ENCODE measurements at places on chromosomes 1 and 21.

GRCh38 chr1:232440325-232441035, 189.5 kb downstream of the SIPA1L2 start:
- DNase-seq: no peak

DNA sequence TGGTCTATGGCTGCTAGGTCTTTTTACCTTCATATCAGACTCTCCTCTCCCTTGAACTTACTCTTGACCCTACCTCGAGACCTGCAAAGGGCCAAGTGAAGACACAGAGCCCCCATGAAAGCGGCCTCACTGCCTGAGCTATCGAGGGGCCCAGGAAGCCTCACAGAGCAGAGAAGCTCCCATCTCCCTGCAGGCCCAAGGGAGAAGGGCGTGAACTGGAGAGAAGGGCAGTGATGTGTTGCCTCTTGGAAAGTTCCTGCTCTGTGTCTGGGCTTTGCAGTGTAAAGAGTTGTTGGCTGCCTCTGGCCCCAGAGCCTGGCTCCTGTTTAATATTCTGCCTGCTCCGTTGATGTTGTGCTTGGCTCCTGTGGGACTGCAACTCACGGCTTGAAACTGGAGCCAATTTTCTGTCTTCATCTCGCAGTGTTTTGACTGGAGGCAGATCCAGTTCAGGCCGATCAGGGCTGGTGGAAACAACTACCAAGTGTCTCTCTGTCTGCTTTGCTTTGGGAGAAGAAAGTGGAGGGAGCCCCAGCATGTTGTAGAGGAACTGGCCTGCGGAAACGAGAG, 4.3 kb downstream of the SERTAD4 start:
- DNase-seq: no peak

DNA sequence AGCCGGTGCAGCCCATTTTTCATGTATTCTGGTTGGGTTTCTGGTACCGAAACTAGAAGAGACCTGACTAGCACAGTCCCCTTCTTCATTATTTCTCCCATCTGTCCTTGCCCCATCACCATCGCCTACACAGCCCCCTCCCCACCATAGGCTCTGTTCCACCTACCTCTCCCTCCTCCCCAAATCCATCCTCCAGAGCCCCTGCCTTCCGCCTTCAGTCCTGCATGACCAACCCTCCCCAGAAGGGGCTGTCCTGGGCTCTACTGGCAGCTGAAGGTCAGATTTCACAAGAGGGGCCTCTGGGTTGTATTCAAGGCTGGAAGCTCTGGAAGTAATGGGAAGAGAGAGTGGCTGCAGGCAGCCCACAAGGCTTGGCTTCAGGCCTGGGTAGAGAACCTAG, 55.2 kb downstream of the SDC3 start:
- no peak for DNase-seq

DNA sequence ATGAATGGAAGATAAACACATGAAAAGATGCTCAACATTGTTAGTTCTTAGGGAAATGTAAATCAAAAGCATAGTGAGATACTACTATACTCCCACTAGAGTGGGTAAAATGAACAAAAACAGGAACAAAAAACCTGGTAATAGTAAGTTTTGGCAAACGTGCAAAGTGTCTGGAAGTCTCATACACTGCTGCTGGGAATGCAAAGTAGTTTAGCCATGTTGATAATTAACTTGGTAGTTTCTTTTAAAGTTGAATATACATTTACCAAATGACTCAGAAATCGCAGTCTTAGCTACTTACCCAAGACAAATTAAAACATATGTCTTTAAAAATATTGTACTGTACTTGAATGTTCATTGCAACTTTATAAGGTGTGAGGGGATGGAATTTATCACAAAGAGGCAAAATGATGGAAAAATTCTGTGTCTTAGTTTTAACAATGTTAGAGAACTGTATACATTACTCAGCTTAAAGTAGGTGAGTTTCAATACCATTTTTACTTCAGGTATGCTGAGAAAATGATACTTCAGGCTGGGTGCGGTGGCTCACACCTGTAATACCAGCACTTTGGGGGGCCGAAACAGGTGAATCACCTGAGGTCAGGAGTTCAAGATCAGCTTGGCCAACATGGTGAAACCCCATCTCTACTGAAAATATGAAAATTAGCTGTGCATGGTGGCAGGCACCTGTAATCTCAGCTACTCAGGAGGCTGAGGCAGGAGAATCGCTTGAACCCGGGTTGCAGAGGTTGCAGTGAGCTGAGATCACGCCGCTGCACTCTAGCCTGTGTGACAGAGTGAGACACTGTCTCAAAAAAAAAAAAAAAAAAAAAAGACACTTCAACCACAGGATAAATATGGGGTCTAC, 102.3 kb downstream of the PDE4B start:
- no peak for DNase-seq

DNA sequence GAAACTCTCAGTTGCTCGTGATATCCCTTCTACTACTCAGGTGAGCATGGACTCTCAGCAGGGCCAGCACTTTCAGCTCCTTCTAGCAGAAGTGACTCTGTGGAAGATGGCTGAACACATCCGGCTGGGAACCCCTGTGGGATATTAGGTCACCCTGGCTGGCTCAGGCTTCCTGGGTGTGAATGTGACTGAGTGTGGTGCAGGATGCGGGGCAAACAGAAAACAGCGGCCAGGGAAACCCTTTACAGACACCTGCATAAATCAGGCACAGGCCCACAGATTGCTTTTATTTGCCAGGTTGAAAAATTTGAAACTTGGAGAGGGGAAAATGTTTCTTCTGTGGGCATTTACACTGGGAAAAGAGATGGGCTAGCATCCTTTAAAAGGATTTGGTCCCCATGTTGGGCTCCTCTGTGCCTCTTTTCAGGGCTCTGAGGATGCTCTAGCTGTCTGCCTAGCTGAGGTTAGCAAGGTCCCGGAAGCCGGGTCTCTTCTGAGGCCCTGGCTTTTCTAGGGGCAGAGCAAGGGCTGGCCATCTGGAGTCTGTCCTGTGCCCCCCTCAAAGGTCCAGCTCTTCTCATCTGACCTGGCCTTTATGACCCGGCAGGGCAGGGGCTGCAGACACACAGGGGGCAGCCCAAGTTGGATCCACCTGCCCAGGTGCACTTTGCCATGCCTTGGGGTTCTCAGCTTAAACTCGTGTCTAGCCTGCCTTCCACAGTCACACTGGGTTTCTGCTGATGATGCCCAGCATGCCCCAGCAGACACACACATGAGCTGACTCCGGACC, 243.0 kb downstream of the SIPA1L2 start:
- no peak for DNase-seq

- peak; percentile 44 for DNase-seq
Measured at GRCh38 chr1:28580722-28581530, 11.1 kb upstream of the RAB42 start.

- DNase-seq: no peak
Measured at GRCh38 chr21:34642211-34643075, 26.4 kb upstream of the CLIC6 start.

DNA sequence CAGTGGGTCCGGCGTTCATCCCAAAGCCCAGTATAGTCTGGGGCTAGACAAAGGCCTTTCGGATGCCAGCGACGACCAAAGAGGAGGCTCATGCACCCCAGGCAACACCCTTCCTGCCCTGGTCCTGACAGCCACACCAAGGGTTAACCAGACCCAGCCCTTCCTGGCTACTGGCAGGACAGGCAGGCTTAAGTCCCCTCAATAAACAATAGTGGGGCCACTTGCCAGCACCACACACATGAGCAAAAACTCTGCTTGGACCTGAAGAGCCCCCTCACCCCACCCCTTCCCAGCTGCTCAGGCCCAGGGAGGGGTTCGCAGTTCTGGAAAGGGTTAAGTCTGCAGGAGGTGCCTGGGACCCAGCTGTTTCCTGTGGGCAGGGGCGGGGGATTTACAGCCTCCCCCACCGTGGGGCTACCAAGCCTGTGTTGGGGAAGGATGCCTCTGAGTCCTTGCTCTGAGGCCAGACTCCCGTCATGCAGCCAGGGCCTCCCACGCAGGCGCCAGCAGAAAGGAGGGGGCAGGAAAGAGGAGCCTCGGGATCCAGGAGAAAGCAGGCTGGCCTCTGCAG, 18.2 kb downstream of the PHLDA3 start:
- DNase-seq: no peak

GRCh38 chr1:55362558-55362957, 147.4 kb upstream of the USP24 start:
- no peak for DNase-seq

DNA sequence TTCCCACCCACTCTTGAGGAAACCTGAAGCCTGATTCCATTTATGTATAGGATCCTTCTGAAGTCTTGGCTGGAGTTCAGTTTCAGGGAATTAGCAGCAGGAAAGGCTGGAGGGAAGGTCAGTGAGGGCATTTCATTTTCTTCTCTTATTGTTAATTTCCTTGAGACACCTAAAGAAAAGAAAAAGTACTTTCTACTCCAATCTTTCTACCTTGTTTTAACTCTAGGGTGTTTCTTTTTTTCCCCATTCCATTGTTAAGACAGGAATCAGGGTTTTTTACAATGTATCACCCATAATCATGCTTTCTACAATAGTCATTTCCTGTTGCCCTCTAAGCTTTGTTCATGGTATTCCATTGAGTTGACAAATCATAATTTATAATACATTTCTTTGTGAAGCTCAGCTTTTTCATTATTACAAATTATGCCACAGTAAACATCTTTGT, 27.4 kb downstream of the SNRPE start:
- DNase-seq: no peak
